ENCODE measurements at places on chromosomes 3 and 15.

DNA sequence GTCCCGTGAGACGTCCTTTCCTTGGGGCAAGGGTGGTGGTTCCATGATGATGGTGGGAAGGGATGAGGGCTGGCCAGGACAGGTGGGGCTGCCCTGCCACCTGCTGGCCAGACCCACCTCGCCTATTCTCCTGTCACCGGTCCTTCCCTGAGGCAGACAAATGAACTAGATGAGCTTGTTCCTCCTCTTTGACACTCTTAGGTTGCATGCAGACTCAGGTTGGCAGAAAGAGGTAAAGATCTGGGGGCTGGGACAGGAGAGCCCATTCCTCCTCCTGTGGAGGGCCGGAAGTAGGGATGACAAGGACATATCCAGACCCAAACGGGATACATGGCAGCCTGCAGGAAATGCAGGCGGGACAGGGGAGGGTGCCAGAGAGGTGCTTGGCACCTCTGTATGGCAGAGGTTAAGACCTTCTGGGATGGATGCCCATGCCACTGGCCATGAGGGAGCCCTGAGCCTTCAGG is 38.6 kb downstream of the ACSBG1 start:
- DNase-seq, result peak; percentile 15

- no peak for DNase-seq
These were observed 439.0 kb upstream of the GOLIM4 start for GRCh38 chr3:168534761-168535160.

GRCh38 chr15:55204464-55204863 is 7.7 kb upstream of the RSL24D1 start:
- DNase-seq, result no peak

GRCh38 chr3:71305231-71306206 is 278.0 kb downstream of the FOXP1 start:
- DNase-seq, result peak; percentile 47

DNA sequence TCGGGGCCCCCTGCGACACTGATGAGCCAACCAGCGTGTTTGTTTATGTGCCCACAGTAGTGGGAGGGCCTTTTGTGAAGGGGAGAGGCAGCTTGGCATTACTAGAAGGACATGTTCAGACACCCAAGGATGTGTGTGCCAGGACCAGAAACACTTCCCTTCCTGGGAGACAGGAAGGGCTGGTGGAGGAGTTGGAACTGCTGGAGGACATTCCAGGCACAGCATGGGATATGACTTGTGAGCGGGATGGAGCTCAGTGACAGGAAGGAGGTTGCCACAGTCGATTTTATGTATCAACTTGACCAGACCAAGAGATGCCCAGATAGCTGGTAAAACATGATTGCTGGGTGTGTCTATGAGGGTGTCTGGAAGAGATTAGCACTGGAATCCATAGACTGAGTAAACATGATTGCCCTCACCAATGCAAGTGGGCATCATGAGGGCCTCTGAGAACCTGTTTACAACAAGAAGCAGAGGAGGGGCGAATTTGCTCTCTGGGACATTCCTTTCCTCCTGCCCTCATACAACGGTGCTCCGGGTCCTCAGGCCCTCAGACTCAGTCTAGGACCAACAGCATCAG is 106.4 kb upstream of the TLE3 start:
- no peak for DNase-seq

DNA sequence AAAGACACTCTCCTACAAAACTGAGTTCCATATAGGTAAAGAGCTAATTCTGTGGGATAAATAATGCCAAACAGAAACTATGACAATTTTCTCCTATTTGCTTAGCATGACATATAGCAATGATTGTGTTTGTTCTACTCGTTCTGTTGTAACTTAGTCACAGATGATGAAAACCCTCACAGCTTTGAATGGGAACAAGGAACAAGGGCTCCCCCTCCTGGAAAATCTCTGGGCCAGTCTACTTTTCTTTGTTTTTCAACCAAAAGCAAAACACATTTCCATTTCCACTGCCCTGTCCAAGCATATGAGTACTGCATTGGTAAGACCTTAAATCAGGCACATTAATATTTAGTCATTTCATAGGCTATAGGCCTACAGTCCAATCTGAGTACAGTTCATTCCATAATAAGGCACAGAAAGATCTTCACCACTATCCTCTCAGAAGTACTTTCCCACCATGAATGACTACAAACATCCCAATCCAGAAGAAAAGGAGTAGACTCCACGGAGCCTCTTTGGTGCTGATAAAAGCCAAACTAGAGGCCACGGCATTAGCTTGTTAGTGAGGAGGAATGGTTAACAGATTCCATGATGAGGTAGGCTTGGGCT is 67.1 kb downstream of the ATP8B4 start:
- DNase-seq, result peak; percentile 38

DNA sequence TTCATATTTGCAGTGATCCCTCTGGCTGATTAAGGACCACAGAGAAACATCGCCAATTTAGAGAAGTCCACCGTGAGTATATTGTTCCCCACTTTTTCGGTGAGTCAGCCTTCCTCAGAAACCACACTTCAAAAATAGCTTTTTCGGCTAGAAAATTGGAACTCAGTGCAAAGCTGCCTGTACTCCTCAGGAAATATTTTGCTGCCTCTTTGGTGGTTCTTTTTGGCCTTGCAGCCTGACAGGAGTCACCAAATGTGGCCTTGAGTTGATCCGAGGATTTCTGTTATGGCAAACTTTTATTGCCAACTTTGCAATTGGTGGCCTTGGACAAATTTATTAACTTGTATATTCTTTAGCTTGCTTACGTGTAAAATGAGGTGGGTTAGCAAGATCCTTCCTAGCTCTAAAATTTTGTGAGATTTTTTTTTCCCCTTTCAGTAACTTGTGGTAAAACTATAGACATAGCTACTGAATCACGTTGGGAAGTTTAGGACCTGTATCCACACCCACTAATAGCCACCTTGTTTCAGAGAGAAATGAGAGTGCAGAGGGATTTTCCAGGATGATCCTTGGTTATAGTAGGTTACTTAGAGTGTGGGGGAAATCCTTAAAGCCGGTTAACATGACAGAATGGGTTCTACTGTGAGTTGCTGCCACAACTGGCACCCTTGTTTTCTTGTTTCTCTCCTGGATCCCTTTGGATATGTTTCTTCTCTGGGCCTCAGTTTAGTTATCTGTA is 9.9 kb downstream of the ARL6IP5 start:
- DNase-seq, result no peak

DNA sequence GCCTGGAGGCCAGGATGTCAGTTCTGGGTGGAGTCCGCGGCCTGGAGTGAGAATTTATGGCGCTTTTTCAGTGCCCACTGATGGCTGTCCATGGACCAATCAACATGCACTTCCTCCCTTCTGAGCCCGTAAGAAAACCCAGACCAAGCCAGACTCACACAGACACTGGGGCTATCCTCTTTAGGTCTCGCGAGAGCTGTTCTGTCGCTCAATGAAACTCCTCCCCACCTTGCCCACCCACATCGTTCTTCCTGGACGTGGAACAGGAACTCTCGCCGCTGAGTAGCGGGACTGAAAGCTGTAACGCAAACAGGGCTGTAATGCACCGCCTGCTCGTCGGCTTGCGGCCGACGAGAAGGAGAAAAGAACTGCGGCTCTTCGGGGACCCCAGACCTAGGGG is 833.0 kb upstream of the CADM2 start:
- DNase-seq, result no peak
